ENCODE measurements at places on chromosomes 6 and 20.

DNA sequence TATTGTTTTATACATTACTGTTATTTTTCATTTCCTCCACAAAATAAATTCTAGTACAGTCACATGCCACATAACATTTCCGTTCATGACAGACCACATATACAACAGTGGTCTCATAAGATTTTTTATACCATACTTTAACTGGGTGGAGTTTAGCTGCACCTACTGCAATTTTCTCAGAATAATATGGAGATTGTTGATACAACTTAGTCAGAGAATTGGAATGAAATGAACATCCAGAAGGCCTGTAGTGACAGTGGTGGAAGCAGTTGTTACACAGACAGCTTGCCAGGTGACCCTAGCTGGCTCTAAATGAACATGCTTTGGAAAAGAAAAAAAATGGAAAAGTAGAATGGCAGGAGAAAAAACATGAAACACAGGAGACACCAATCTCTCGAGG lies 183.2 kb upstream of the TCF21 start:
- DNase-seq: no peak

GRCh38 chr6:150280703-150281102 lies 88.1 kb upstream of the IYD start:
- no peak for DNase-seq

- DNase-seq: no peak
These were observed 52.0 kb upstream of the FYN start for GRCh38 chr6:111925296-111925695.

DNA sequence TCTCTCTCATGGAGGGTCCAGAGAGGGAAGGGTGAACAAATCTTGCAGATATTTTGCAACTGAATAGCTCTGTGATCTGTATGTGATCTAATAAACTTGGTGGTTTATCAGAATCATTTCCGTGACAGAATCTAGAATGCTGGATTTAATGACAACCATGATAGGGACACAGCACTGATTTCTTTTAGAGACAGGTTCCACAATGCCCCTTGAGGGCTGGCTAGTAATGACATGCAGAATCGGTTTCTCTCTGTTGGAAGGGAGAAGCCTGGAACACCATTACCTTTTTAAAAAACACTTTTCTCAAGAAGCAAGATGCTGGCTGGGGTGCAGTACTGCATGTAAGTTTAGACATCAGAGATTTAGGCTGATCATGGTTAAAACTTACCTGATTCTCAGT lies 313.4 kb downstream of the CDH26 start:
- DNase-seq: no peak

DNA sequence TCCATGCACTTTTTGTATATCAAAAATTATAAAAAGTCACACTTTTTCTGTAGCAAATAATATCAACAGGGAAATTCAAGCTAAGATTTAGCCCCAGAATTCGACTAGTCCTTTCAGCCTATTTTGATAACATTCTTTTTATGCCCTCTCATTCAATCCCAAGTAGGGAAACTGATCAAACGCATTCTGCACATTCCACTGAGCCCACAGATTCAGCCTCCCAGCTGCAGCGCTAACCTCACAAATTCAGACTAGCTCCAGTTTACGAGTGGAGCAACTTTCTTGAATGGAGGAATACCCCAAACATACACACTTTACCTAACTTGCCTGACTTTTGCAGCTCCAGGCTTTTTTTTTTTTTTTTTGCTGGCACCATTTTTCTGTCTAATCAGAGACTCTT lies 70.3 kb upstream of the HEY2 start:
- DNase-seq: no peak

Data from activated CD4-positive, alpha-beta T cell treated with anti-CD3 and anti-CD28 coated beads, Interleukin-2, Interleukin-4, amounts not matched to agents 100 ng/mL and 50 ng/mL, durations not matched to agents 16 hours and 8 hours (primary cell).